Non-pigmented ciliary epithelial cell (primary cell): ENCODE measurements at places on chromosomes 11 and 22.

DNA sequence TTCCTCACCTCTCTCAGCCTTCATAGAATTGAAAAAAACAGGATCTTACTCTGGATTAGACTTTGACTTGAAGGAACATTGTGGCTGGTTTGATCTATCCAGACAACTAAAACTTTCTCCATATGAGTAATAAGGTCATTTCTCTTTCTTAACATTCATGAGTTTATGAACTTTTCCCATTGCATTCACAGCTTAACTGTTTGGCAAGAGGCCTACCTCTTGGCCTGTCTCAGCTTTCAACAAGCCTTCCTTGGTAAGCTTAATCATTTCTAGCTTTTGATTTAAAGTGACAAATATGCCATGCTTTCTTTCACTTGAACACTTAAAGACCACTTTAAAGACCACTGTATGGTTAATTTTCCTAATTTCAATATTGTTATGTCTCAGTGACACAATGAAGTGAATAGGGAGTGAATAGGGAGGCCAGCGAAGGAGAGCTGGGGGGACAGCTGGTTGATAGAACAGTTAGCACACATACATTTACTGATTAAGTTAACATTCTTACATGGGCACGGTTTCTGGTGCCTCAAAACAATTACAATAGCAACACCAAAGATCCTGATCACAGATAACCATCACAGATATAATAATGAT is 17.0 kb downstream of the IMMP1L start:
- DNase-seq, result peak; percentile 54

GRCh38 chr11:32312206-32312817 is 123.0 kb downstream of the WT1 start:
- peak; percentile 20 for DNase-seq

DNA sequence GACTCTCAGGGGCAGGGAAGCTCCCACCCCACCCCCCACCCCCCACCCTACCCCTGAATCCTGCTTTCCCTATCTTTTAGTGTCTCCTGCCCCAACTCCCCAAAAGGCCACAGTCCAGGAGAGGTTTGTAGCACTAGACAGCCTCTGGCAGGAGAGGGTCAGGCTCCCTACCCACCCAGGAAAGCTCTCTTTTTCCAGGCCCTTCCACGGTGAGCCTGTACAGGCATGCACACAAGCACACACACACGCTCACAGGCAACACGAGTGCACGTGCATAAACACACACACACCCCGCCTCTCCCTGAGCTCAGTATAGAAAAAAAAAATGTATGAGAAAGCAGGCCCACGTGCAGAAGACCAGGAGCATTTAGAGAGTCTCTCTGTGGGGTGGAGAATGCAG is 414.0 kb downstream of the MN1 start:
- DNase-seq, result no peak

DNA sequence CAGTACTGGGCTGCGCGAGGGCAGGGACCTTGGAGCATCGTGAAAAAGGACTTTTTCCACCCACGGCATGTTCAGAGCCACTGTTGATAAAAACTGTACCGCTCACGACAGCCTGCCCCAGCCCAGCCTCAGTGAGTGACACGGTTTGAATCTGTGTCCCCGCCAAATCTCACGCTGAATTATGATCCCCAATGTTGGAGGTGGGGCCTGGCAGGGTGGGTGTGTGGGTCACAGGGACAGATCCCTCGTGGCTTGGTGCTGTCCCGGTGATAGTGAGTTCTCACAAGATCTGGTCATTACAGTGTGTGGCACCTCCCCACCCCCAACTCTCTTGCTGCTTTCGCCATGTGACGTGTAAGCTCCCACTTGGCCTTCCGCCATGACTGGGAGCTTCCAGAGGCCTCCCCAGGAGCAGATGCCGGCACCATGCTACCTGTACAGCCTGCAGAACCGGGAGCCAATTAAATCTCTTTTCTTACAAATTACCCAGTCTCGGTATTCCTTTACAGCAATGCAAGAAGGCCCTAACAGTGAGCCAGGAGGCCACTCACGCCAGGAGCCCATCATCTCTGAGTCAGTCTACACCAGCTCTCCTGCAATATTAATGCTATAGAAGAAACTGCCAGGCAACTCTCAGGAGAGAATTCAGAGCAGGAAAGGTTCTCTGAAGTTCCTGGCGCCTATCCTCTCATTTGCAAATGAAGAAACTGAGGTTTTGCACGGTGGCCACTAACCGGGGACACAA is 1.3 kb downstream of the TOLLIP start:
- DNase-seq, result no peak

DNA sequence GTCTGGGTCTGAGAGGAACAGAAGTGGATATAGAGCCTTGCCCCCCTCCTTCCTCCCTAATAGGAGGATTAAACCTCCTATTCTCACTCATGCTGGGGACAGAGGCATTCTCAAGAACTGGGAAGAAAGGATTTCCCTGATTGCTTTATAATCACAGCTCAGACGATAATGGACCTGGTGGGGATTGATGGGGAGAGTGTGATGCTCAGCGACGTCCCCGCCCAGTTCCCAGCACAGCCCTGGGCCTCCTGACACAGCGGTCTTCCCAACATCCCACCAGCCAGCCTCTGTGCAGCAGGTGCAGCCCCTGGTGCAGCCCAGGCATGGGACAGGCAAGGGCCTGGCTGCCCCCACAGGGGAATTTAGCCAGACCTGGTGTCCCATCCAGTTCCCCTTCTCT is 28.4 kb downstream of the TRIM29 start:
- DNase-seq, result no peak

GRCh38 chr11:61494381-61494961 is 14.1 kb upstream of the LRRC10B start:
- DNase-seq, result no peak
